Activated CD4-positive, alpha-beta T cell treated with anti-CD3 and anti-CD28 coated beads, Interleukin-2, amount 10 ng/mL, durations not matched to agents 7 days and 5 days (primary cell): ENCODE measurements at places on chromosomes 11 and 22. TPM values are rescaled to one million over a fixed set of nuclear protein-coding genes. Genes with fewer than 3 reads are reported as not detected.

GRCh38 chr22:35381424-35382009, 621 bp downstream of the HMOX1 start:
- DNase-seq, result no peak
- peaks cover 37% of the 10 kb centered on the region for H3K27me3 ChIP-seq

- no peak for DNase-seq
- H3K4me1 ChIP-seq, result peaks cover 2% of the 10 kb centered on the region
- no peak overlapping the region for H3K4me3 ChIP-seq
- peaks cover 6% of the 10 kb centered on the region for H3K27me3 ChIP-seq
- H3K36me3 ChIP-seq, result no peaks in the 10 kb centered on the region
These were observed 16.2 kb upstream of the SHANK3 start for GRCh38 chr22:50656122-50657070.

DNA sequence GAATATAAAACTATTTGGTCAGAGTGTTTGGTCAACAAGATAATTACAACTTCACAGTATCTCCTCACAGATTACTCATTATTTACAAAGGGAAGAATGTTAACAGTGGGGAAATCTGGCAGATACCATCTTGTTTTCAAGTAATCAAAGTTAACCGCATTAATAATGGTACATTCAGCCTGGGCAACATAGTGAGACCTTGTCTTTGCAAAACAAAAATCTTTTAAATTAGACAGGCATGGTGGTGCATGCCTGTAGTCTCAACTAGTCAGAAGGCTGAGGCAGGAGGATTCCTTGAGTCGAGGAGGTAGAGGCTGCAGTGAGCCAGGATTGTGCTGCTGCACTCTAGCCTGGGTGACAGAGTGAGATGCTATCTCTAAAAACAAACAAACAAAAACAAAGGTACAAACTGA, 78.5 kb downstream of the ACER3 start:
- H3K4me1 ChIP-seq, result no peaks in the 10 kb centered on the region
- peaks cover 3% of the 10 kb centered on the region for H3K27me3 ChIP-seq
- no peak overlapping the region for H3K4me3 ChIP-seq
- peaks cover 13% of the 10 kb centered on the region for H3K36me3 ChIP-seq
- DNase-seq, result no peak

GRCh38 chr11:94746721-94747120, 21.4 kb upstream of the AMOTL1 start:
- no peak for DNase-seq
- peaks cover 3% of the 10 kb centered on the region for H3K4me1 ChIP-seq
- no peaks in the 10 kb centered on the region for H3K36me3 ChIP-seq
- H3K27me3 ChIP-seq, result peaks cover 55% of the 10 kb centered on the region

The SLC22A6 gene
- total RNA-seq, result not detected
